ENCODE measurements at places on chromosomes 16 and 17.

DNA sequence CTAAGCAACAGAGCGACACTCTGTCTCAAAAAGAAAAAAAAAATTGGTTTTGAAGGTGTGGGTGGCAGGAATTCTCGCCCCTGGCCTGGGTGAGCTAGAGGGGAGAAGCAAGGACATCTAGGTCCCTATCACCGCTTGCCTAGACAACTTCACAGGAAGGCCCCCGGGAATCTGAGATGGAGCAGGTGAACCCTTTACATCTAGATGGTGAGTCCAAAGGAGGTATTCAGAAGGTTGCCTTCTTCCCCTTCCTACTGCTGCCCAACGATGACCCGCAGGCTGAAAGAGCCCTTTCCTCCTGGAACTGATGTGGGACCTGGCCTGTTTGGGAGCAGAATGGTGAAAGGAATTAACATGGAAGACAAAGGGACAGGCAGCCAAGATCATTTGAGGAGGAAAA, 1.3 kb upstream of the CRYBA1 start:
- DNase-seq, result no peak

- no peak for DNase-seq
Observed at GRCh38 chr17:58377661-58378060, 25.7 kb upstream of the SUPT4H1 start.

GRCh38 chr17:3002538-3003295, 60.7 kb downstream of the OR1D5 start:
- DNase-seq, result no peak

GRCh38 chr16:47624563-47624962, 163.4 kb downstream of the PHKB start:
- no peak for DNase-seq

GRCh38 chr17:34895383-34895782, 65.9 kb downstream of the CCT6B start:
- DNase-seq, result no peak
